ENCODE measurements at places on chromosomes 1 and 21. TPM values are rescaled to one million over a fixed set of nuclear protein-coding genes. Genes with fewer than 3 reads are reported as not detected.

The HCRTR1 gene
- not detected for total RNA-seq

The FLG gene
- total RNA-seq: not detected

The FAM110D gene
- not detected for total RNA-seq

The TMIGD3 gene
- total RNA-seq: not detected

The FCRL2 gene
- not detected for total RNA-seq

The NHLH1 gene
- not detected for total RNA-seq

The MMEL1 gene
- total RNA-seq: not detected
